Stimulated activated CD8-positive, alpha-beta memory T cell treated with anti-CD3 and anti-CD28 coated beads, Interleukin-4, amount 100 ng/mL, for 48 hours (primary cell): ENCODE measurements at places on chromosomes 2 and 18.

DNA sequence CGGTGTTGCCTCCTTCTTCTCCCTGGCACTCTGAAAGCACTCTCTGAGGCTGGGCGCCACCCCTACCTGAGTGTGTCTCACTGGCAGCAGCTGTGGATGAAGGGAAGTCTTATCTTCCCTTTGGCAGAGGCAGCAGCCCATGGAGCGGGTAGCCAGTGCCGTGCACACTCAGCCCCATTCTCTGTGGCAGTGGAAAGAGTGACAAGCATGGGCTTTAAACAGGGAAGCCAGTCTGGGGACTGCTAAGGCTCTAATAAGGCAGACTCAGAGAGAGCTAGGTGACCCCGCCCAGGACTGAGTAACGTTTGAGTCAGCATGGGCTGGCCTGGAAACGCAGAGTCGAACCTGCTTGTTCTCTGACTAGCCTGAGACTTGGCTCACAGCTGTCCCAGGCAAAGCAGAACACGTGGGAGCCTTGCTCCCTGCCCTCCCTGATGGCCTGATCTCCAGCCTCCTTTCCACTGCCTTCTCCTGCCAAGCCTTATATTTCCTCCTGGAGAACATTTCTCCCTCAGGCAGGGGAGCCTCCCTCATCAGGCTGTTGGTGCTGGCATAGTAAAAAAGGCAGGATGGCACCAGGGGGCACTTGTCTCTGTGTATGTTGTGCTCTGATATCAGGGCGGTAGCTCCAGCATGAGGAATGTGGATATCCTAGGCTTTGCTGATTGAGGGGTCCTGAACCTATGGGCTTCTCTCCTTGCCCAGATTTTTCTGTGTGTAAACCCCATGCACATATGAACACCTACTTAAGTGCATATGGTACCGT is 93.9 kb upstream of the LGALSL start:
- DNase-seq, result peak; percentile 78

- DNase-seq, result no peak
Measured at GRCh38 chr2:15809404-15809803, 130.9 kb upstream of the MYCN start.

GRCh38 chr2:201157694-201158093 is 25.2 kb upstream of the CASP10 start:
- DNase-seq, result no peak

DNA sequence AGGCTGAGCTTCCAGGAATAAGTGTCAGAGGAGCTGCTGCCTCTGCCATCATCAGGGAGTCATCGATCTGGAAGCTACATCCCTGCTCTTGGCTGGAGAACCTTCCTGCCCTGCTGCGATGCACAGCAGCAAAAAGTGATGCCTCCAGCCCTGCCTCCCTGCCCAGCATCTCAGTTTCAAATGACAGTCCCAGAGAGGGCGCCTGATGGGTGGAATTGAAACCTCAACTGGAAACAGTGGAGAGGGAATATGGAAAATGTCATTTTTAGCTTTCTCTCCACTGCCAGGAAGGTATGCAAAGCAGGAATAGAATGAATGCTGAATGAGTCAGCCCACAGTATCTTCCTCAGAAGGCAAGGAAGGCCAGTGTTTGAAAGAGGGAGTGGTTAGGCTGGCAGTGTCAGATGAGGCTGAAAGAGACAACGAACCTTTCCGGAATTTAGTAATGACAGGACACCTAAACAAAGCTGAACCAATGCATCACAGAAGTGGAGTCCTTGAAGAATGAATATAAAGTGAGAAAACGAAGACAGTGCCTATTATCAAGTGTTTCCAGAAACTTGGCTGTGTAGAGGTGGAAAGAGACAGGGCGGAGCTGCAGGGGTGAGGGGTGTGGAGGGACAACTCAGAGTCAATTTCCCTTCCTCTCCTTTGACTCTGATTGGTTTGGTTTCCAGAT is 153.9 kb upstream of the NDUFV2 start:
- no peak for DNase-seq

DNA sequence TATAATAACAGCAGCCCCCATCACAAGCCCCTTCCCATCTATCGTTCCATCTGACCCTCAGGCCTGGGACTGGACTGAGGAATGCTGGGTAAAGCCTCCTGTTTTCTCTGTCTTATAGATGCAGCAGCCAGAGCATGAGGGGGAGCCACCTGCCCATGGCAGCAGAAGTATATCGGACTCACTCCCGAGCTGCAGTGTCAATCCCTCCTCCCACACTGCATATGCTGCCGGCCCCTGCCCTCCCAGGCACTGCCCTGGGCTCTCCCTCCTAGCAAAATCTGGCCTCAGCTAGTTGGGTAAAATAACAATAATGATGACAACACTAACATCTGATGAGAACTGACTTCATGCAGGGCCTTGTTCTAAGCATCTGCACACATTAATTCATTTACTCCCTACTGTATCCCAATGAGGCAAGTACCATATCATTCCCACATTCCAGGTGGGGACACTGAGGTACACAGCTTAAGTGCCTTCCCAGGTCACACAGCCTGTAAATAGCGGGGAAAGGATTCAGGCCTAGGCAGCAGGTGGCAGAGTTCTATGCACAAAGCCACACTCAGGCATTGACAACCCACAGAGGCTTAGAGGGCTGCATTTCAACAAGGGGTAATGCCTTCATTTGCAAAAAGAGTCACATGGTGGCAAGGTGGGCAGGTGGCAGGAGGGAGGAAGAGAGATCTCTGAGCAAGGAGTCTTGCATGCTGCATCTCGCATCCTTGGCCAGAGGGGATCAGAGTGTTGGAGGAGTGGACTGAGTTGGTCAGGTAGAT is 190.0 kb downstream of the ZBTB7C start:
- no peak for DNase-seq

DNA sequence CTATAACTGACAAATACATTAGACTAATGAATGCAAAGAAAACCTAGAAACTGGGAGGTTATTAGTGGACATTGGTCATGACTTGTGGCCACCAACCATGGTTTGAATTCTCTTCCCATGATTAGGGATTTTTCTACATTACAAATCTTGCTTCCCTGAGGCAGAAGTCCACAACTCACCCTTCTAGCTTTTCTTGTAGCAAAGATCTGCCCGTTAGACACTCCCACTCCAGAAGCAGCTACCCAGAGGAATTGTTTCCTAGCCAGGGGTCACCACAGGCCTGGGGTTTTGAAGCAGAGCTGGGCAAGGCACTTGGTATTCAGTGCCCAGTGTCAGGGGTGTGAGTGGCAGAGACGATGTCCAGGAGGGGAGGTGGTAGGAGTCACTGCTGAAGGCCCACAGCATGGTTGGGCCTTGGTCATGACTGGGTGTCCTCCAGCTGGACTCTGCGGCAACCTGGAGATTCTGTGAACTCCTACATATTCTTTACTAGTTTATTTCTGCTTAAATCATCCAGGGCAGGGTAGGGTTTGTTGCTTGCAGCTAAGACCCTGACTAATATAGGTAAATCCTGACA is 54.9 kb downstream of the ACTR2 start:
- DNase-seq, result no peak

DNA sequence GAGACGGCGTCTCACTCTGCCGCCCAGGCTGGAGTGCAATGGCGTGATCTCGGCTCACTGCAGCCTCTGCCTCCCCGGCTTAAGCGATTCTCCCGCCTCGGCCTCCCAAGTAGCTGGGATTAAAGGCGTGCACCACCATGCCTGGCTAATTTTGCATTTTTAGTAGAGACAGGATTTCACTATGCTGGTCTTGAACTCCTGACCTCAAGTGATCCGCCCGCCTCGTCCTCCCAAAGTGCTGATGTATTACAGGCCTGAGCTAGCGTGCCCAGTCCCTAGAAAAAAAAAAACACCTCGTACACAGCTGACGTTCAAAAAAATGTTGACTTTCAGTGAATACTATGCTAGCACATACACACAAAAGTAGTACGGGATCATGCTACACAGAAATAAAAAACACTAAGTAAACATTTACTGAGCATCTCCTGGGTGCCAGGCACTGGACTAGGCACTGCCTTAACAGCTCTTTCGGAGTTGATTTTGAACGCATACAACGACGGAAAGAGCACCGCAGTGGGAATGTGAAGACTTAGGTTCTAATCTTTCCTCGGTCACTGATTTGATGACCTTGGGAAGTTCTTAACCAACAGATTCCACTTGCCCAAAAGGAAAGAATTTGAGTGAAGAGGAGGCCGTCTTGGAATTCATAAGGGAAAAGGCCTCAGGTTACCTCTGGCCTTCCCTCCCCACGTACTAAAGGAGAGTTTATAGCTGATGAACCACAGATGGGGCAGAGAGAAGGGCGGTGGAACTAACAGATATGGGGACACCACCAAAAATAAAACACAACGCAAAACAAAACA is 1.1 kb downstream of the DNAJC27 start:
- DNase-seq, result no peak

DNA sequence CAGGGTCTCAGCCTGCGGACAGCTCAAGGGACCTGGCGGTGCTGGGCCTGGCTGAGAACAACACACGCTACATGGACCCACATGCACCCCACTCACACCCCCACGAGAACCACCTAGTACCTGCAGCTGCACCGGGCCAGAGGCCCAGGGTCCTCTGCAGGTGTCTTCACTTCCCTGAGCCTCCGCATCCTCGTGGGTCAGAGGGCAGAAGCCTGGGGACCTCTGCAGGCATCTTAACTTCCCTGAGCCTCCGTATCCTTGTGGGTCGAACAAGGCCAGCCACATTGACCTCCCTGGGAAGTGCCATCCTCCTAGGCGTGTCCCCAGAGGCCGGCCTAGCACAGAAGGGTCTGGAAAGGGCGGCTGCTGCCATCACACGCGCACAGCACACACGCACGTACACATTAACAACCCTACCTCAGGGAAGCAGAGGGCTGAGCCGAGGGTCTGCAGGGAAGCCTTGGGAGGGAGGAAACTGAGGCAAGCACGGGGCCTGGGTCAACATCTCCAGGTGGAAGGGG is 62.5 kb upstream of the HPCAL1 start:
- DNase-seq, result no peak

DNA sequence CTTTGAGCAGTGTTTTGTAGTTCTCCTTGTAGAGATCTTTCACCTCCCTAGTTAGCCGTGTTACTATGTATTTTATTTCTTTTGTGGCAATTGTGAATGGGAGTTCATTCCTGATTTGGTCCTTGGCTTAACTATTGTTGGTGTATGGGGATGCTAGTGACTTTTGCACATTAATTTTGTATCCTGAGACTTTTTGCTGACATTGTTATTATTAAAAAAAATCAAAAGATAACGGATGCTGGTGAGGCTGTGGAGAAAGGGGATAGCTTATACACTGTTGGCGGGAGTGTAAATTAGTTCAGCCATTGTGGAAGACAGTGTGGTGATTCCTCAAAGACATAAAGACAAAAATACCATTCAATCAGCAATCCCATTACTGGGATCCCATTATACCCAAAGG is 17.0 kb upstream of the ZNF397 start:
- DNase-seq, result no peak

- no peak for DNase-seq
Measured at GRCh38 chr2:224847961-224848850, 132.0 kb upstream of the CCDC195 start.

DNA sequence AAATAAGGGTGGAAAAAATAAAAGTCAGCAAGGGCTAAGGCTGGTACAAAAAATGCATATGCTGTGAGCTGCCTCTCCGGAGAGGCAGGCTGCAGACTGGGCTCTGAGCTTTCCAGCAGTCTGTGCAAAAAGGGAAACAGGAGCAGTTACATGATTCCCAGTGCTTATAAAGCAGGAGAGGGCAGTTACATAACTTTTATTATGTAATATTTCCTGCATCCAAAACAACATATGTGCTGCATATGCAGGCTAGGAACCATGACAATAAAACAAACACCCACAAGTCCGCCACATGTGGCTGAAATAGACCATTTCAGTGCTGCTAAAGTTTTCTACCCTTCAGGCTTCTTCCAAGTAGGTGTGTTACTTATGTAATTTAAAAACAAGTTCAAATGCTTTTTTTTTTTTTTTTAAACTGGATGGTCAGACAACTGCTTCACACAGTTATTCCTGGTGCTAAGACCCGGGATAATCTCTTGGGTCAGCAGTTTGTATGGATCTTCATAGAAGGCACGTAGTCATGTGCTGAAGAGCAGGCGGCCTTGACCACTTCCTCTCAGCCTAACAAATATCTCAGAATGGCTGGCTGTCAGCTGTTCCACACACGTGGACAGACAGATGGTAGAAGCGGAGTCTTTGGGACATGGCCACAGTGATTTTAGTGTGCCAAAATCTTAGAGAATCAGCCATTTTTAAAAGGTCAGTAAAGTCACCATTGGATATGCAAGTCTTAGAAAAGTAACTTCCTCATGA is 43.5 kb downstream of the ARMC9 start:
- DNase-seq, result no peak

DNA sequence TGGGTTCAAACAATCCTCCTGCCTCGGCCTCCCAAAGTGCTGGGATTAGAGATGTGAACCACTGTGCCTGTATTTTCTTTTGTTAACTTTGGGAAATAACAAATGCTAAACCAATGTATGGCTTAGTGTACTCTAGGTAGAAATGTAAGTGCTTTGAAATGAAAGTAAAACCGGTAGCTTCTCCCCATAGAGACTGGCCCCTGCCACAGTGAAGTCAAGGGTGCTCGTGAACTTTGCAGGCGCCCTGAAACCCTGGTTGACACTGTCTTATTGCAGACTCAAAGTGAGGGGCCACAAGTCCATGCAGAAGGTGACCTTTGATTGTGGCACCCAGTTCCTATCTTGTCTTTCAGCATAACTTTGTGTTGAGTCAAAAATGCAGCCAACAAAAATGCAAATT is 24.2 kb upstream of the MTCL1 start:
- DNase-seq, result no peak

DNA sequence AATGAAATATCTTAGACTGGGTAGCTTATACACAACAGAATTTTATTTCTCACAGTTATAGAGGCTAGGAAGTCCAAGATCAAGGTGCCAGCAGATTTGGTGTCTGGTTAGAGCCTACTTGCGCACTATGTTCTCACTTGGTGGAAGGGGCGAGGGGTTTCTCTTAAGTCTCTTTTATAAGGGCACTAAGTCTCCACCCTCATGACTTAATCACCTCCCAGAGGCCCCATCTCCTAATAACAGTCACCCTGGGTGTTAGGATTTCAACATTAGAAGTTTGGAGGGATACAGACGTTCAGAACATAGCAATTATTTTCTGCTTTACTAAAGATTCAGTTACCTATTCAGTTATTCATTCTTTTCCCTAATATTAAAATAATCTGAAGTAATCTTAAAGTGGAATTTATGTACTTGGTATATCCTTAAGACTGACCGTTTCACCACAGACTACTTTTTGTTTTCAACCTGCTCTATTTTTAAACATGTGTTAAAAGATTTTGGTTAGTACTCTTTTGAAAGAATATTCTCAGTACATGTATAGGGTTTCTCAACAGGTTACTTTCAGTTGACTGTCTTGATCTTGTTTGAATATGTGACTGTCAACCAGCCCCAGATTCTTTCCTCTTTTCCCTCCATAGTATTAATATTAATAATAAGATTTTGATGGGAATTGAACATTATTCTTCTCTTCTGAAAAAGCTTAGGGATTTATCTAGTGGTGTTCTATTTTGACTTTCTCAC is 130.0 kb downstream of the TAF4B start:
- DNase-seq, result no peak

DNA sequence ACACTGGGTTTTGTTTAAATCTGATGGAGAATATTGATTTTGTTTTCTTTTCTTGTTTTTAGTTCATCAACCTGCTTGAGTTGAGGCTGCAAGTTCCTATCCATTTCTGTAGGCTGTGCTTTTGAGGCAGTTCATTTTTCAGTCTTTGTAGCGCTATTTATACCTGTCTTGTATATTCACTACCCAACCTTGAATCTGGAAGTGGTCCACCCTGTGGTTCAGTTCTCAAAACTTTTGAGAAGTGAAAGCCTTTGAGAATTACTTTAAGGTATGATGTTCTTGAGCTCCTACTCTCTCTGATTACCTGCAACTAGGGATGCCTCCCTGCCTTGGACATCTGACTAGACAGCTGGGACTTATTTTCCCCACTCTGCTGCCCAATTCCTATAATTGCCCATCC is 53.5 kb upstream of the KCNE4 start:
- no peak for DNase-seq
